ENCODE measurements at places on chromosomes 7 and 10.

GRCh38 chr7:99453105-99453504 is 12.9 kb downstream of the ATP5MF start:
- no peak for DNase-seq

DNA sequence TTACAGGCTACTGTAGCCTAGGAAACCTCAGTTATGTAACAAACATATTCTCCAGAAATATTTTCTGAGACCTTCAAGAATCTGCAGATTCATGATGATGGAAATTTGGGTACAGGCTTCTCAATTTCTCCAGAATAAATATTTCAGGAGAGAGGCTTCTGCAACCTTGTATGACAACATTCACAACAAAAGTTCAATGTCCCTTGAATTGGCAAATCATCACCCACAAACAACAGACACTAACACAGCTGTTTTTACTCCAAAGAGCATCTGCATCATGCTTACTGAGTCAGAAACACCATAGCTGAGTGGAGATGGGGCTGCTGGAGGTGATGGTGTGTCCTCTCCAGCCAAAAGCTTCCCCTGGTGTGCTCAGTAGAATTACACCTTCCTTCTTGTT is 9.3 kb upstream of the COBL start:
- no peak for DNase-seq

GRCh38 chr7:99196536-99197258 is 11.2 kb downstream of the KPNA7 start:
- DNase-seq, result no peak

DNA sequence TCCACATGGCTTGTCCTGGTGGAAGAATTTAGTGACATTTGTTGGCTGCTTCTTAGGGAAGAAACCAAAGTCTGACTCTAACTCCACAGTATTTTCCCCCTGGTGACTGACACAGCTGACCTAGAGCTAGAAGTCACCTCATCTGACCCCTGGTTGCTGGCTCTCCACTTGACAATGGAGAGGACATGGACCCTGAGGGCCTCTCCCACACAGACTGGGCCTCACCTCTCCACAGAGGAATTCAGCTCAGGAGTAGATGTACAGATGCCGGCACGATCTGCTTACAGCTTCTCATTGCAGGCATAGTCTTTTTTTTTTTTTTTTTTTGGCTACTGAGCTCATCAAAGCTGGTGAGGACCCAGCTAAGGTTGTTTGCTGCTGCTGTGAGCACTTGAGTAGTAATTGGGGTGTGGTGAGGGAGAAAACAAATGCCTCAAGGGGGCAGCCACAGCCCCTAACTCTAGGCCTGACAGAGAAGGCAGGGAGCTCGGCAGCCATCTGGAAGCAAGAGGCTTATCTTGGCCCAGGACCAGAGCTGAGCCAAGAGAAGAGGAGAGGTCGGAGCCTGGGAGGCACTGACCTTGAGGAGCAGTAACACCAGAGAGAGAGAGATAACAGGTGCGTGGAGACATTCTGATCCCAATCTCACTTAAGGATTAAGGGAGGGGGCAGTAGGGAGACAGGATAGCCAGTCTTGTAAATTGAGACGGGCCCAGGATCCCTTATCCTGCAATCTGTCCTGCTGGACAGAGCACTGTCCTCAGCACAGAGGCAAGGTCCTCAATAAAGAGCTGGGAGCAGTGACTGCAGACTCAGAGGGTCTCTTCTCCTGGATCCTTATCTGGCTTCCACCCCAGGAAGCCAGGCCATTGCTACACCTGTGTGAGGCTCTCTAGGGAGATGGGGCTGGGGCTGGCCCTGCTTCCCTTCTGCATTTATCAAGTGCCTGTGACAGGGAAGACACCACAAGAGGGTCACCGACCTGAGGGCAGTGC is 9.4 kb downstream of the PRSS58 start:
- DNase-seq, result no peak

- DNase-seq, result no peak
These were observed 85.6 kb upstream of the FRMD4A start for GRCh38 chr10:14416308-14416700.

DNA sequence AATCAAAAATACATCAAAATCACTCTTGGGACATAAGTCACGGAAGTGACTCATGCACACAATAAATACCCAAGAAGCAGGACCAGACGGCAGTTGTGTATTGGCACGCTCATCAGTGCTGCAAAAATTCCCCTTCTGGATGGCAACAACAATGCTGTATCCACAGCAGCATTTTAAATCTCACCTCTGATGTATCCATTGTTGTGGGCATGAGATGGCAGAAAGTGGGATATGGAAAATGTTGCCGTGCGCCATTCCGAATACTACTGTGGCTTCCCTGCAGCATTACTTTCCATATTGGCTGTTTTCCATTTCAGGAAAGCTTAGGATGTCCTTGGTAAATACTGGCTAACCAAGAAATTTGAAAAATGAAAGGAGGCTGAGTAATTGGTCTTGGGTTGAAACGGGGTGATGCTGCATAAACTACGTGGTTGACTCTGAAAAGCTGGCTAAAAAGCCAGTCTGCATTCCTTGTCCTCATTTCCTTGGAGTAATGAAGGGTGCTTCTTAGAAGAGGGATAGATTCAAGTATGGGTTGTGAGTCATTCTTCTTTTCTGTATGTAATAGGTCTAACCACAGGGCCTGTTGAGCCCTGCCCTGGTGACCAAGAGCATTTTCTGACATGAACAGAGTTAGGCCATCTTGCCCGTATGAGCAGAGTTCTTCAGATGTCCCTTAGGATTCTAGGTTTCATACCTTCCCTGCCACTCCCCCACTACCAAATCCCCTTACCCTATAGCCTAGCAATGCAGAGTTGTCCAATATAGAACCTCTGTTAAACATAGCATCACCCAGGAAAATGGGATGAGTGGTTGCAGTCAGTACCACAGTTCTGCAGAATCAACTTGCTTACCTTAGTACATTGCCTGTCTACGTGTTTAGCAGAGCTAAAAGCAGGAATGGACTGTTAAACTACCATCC is 36.3 kb upstream of the TOMM7 start:
- no peak for DNase-seq

DNA sequence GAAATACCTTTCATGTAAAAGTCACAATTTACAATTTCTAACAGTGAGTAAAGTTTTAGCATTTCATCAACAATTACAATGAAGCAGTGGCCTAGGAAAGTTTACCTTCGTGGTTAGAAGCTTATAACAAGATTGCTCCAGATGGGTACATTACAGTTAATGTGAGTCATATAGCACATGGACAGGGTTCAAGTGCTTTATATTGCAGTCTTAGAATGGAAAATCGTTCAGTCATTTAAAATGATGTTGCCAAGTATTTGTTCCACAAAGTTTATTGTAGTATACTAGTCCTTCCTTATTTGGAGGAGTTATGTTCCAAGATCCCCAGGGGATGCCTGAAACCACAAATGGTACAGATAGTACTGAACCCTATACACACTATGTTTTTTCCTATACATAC is 174.6 kb upstream of the TARP start:
- no peak for DNase-seq

DNA sequence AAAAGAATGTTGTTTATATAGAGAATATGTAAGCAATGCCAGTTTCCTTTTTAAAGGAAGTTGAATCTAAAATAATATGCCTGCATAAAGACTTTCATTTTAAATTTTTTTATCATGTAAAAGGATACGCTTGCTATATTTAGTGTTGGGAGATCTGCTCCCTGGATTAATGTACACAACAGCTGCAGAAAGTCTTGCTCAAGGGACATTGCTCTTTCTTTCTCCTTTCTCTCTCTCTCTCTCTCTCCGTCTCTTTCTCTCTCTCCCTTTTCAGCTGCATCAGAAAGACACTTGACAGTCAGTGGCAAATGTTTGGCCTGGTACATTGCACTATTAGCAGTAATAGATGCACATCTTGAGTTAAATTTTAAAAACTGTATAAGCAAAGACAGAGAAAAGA is 739 bp downstream of the MYPN start:
- no peak for DNase-seq

DNA sequence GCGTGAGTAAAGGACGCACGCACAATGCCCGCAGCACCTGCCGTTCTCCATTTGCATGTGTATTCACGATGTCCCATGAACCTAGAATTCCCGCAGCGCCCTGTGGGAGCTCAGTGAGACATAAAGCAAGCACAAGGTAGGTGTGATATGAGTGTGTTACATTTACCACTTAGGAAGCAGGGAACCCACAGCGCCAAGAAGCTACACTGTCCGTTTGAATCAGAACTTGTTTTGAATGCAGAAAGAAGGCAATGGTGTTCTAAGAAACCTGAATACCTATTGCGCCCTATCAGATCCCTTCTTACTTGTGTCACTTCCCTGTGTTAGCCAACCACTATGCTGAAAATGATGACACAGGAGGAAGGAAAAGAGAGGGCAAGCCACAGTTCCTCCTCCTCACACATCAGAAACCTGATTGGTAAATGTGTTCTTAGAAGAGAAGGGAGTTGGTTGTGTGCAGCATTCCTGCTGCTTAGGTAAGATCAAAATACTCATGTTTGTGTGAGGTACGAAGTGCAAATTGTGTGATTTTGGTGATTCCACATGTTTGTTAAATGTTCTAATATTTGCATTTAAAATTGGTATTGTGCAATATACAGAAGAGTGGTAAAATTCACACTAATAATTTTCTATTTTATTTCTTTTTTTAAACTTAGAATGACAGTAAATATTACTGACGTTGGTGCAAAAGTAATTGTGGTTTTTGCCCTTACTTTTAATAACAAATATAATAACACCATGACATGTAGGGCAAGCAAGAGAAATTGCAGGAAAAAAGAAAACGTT is 185.4 kb downstream of the SEC23IP start:
- no peak for DNase-seq

DNA sequence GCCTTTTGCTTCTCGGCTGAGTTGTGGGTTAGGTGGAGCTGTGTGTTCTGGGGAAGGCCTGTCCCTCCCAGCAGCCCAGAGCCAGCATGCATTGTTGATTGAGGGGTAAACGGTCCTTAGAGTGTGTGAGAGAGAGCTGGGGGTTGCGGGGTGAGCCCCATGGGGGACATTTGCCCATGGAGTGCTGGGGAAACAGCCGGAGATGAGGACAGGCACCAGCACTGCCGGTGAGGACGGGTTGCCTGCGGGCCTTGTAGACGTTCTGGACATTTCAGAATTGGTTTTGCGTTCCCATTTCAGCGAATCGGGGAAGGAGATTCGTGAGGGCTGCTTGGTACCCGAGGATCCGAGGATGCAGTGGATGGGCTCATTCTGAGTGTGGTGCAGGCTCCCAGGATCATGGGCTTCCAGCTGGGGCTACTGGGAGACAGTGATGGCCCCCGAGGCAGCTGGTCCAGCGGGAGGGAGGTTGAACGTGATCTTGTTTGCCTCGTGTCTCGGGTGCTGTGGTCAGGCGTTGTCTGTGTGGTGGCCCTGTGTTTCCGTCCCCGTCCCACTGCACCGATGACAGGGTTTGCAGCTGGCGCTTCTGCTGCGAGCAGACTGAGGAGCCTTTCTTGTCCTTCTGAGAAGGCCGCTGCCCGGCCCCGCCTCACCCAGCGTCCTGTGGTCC is 113.9 kb downstream of the CYTH3 start:
- DNase-seq, result no peak

DNA sequence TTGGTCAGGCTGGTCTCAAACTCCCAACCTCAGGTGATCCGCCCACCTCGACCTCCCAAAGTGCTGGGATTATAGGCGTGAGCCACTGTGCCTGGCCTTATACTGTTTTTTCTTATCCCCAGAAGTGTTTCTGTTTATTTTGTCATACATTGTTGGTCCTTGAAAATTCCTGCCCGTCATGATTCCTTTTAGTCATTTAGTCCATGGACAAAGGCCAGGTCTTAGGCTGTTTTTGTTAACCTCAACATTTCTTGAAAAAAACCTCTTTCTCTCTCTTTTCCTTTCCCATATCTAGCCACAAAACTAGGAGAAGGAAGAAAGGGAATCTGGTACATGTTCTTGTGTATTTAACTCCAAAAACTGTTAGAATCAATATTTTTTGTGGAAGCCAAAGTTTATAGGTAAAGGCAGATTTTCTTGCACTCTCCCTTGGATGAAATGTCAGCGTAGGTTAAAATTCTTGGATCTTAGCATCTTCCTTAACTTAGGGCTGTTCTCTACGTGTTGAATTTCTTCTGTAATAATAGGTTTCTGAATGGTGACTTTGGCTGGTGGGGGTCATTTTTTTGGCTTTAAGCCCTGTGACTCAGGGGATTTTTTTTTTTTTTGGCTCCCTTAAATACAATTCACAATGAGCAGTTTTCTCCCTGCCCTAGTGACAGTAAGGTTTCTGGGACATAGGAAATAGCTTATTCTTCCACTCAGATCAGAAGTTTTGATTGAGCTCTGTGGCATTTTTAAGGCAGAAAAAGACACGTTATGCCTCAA is 500.8 kb downstream of the AUTS2 start:
- DNase-seq, result no peak

DNA sequence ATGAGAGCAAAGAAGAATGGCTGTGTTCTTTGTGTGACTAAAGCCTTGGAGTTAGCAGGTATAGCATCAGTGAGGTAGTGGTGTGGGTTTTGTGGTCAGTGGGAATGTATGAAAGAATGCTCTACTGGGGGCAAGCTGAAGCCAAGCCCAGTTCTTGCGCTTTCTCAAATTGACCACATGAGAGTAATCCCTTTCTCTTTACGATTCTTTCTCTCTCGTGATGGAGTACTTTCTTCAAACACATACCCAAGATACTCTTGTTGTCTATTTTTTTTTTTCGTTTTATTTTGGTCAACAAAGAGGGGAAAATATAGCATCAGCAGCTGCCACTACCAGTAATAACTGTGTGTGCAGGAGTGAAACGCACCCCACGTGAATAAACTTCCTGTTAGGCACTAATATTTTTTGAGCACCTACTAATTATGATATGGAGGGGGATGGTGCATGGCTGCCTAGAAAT is 8.4 kb upstream of the PANK1 start:
- no peak for DNase-seq

- DNase-seq, result no peak
These were observed 112.0 kb downstream of the NPTX2 start for GRCh38 chr7:98729121-98729520.

- DNase-seq, result no peak
These were observed 366.4 kb downstream of the SEMA3D start for GRCh38 chr7:84820481-84820880.

GRCh38 chr7:64521409-64521984 is 41.4 kb downstream of the ZNF680 start:
- DNase-seq, result no peak

- no peak for DNase-seq
These were observed 749.1 kb upstream of the POT1 start for GRCh38 chr7:125678771-125679170.

GRCh38 chr7:69373171-69374043 is 224.9 kb upstream of the AUTS2 start:
- DNase-seq, result no peak

DNA sequence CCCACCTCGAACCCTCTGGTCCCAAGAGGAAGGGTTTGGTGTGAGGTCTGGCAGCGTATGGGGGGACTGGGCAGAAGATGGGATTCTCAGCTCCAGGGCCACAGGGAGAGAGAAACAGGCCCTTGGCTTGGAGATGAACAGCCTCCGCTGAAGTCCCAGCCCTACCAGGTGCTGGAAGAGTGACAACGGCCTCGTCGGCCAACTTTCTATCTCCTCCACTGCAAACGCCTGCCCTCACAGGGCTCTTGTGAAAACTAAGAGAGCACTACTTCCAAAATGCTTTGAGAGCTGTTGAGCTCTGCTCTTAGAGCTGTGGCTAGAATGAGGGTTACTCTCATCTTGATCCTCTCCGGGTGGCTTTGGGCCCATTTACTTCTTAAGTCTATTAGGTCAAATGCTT is 63.5 kb downstream of the AFAP1L2 start:
- DNase-seq, result no peak

Measured in breast epithelium (tissue), 4 donors.